Right ventricle myocardium superior (tissue), 1 donor: ENCODE measurements at places on chromosomes 2 and 18.

DNA sequence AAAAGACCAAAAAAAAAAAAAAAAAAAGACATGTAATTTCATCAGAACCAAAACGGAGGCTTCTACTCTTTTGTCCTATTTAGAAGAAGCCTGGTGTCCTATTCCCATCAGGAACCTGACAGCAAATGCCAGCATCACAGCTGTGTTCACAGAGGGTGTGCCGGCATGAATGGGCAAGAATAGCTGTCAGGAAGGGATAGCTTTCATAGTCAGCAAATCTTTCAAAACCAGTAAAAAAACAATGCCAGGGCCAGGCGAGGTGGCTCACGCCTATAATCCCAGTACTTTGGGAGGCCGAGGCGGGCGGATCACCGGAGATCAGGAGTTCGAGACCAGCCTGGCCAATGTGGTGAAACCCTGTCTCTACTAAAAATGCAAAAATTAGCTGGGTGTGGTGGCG lies 231.8 kb upstream of the PXDN start:
- no peak for DNase-seq

- DNase-seq = no peak
These were observed 128.8 kb upstream of the BCL2L11 start for GRCh38 chr2:110991911-110992310.

GRCh38 chr2:100178085-100178788 lies 35.8 kb upstream of the AFF3 start:
- DNase-seq = no peak

DNA sequence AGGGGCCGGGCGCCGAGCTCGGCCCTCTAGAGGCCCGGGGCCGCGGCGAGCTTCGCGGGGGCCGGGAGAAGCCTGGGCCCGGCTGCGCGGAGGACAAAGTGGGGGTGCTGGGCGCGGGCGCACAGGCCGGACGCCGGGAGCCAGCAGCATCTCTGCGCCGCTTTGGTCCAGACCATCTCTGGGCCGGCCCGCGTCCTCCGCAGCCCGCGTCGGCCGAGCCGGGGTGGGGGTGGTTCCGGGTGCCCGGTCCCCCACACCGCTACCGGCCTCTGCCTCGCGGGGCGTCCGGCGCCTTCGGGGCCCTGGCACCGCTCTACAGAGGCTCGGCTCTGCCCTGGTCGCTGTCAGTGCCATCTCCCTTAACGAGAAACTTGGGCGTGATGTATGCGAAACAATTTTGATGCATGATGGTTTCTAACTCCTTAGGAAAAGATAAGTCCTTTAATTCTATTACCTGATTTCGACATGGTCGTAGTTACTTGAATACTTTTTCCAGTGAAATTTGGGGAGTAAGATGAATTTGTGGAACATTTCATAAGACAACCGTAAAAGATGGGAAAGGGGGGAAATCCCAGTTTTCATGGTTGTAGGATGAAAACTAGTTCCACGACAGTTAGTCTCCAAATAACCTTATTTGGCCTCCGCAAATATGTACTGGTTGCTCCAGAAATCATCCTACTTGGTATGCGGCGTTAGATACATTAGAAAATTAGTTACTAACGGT lies 562 bp downstream of the TWSG1 start:
- peak; percentile 62 for DNase-seq

- DNase-seq = no peak
These were observed 1105.1 kb upstream of the PIK3C3 start for GRCh38 chr18:40849886-40850285.

- no peak for DNase-seq
These were observed 40.5 kb downstream of the IRS1 start for GRCh38 chr2:226758921-226759640.

- no peak for DNase-seq
These were observed 47.1 kb upstream of the ZNF519 start for GRCh38 chr18:14179306-14179705.

GRCh38 chr2:97988722-97989121 lies 7.0 kb downstream of the TMEM131 start:
- no peak for DNase-seq

- DNase-seq = no peak
These were observed 108.0 kb downstream of the LRRC30 start for GRCh38 chr18:7338846-7339245.

DNA sequence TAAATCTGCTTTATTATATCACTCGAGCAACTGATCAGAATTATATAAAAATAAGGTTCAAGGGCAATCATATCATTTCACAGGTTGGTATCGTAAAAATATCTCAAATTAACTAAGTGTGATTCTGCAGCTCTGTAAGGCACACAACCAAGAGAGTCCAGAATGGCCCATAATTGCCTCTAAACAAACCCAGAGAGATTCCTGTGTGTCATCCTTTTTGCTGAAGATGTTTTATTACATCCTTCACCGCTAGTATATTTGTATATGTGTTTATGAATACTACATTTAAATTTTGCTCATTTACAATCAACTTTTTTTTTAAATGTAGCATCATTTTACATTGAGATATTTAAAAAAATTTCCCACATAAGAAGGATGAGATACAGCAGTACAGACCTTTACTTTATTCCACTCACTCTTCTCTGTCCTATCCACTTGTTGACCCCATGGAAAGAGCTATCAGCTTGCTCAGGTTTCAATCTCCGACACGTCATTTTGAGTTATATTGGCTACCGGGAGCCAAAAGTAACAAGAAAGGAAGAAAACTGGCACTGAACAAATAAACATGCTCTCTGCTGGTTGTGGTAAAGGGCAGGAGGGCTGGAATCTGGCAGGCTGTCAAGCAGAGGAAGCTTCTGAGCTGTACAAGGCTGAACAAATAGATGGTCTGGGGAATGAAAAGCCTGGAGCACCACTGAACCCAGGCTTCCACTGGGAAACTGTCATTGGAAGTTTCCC lies 23.1 kb downstream of the PLA2R1 start:
- no peak for DNase-seq

GRCh38 chr2:141399270-141399669 lies 731.5 kb downstream of the LRP1B start:
- DNase-seq = no peak

GRCh38 chr2:166381-166780 lies 97.5 kb downstream of the SH3YL1 start:
- DNase-seq = no peak

DNA sequence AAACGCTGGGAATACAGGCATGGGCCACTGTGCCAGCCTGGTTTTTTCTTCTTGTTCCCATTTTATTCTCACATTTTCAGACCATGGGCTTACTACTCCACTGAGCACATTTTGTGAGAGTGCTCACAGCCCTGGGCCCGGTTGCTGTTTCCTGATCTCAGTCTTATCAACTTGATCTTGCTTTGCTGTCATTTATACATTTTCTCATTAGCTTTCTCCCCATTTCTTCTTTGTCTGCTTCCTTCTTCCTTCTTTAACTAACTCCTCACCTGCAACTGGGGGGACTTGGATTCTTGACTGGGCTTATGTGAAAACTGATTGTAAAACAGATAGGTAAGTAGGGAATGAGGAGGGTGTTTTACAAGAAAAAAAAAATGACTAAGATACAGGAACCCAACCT lies 117.3 kb downstream of the PLB1 start:
- DNase-seq = no peak
